Epithelial cell of esophagus (primary cell): ENCODE measurements at places on chromosomes 16 and 17.

GRCh38 chr16:57630931-57631845 lies 2.8 kb downstream of the ADGRG1 start:
- no peak for DNase-seq

- DNase-seq, result no peak
Measured at GRCh38 chr17:63623786-63624530, 1.7 kb downstream of the MAP3K3 start.

- DNase-seq, result no peak
Measured at GRCh38 chr16:73483076-73483791, 435.3 kb upstream of the ZFHX3 start.

DNA sequence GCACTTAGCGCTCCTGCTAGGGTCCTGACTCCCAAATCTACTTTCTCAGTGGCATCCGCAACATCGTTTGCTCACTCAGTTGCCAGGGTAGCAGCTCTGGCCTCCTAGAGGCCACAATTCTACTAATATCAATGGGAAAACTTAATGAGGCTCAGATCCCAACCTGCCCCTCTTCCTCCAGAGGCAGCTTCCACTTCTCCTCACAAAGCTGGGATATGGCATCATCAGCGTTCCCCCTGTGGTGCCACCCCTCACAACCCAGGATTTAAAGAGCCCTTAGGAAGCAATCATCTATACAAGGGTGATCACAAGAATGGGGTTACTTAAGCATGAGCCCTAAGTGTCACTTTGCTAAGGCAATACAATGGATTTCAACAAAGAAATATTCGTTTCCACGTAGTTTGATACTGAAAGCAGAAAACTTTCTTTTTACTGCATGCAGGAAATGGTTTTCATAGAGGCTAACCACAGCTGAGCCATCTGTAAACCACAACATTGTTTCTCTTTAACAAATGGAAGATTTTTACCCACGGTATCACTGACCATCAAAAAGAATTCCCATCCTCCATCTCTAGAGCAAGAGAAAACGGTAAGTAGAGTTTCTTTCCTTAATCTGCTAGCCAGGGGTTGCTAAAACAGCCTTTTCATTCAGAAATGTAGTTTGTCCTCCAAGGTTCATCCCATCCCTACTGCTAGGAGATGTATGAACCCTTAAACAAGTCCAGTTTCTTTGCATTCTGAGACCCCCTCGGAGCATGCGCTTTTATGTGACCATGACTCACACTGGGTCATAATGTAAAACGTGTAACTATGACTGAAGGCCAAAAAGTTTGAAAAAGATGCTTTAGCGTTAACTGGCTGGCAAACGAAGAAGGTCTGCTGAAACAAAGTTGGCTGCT lies 68.3 kb upstream of the BCAR1 start:
- peak; percentile 27 for DNase-seq
